ENCODE measurements at places on chromosomes 5 and 9.

- no peak for DNase-seq
Measured at GRCh38 chr9:120702075-120702474, 12.2 kb downstream of the MEGF9 start.

GRCh38 chr5:78544561-78545201 lies 103.9 kb downstream of the LHFPL2 start:
- DNase-seq = no peak

DNA sequence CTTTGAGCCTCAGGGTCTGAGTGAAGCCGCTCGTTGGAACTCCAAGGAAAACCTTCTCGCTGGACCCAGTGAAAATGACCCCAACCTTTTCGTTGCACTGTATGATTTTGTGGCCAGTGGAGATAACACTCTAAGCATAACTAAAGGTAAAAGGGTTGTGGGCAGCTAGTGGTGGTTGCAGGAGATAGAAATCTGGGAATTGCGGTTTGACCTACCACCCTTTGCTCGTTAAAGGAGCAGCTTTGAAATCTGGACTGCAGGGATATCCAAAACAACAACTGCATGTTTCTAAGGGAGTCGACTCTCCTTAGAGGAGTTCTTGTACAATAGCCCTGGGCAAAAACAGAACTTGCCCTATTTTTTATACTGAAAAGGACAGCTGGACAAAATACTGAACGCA lies 19.0 kb downstream of the ABL1 start:
- DNase-seq = no peak

DNA sequence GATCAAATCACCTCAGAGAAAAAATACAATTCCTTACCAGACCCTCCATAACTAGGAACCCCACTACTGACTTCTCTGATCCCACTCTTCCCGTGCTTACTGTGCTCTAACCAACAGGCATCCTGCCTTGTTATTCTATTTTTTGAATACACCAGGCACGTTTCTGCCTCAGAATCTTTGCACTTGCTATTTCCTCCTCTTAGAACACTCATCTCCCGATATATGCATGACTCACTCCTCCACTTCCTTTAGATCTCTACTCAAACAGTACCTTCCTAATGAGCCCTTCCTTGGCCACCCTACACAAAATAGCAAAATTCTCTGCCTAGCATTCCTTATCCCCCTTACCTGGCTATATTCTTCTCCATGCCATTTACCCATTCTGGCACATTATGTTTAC lies 43.9 kb downstream of the MAPKAP1 start:
- DNase-seq = no peak

GRCh38 chr5:173881811-173882575 lies 6.2 kb upstream of the CPEB4 start:
- no peak for DNase-seq

- no peak for DNase-seq
Measured at GRCh38 chr5:78591138-78591612, 57.4 kb downstream of the LHFPL2 start.

DNA sequence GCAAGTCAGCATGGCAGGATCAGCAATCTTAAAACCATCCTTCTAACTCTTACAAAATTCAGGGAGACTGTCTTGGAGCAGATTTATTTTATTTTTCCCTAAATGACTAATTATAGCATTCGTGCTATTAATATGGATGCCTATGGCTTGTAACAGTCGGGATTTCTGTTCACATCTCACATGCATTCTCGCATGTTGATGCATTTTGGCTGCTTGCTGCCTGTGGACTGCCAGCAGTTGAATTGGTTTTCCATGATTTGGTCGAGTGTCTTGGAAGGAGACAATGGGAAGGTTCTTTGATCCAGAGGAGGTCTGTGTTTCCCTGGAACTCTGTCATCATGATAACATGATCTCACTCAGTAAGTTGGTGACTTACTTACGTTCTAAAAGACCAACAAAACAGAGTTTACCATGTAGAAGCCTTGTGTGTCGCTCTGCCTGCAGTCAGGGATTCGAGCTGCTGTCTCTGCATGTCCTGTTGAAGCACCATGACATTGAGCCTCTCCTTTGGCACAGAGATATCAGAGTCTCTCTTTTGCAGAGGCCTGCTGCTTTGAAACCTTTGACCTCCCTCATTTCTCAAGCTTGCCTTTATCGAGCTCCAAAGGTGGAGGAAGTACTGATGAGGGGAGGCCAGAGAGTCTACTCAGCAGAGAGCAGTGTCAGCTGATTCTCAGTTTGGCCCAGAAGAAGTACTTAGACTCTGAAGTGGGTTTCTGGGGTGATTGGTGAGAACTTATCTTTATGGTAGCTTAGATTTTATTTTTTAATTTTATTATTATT lies 82.4 kb downstream of the ARHGAP26 start:
- DNase-seq = no peak

- DNase-seq = no peak
Measured at GRCh38 chr9:5453004-5453403, 2.7 kb downstream of the CD274 start.

GRCh38 chr5:135462304-135462703 lies 10.2 kb upstream of the TIFAB start:
- DNase-seq = peak; percentile 9

DNA sequence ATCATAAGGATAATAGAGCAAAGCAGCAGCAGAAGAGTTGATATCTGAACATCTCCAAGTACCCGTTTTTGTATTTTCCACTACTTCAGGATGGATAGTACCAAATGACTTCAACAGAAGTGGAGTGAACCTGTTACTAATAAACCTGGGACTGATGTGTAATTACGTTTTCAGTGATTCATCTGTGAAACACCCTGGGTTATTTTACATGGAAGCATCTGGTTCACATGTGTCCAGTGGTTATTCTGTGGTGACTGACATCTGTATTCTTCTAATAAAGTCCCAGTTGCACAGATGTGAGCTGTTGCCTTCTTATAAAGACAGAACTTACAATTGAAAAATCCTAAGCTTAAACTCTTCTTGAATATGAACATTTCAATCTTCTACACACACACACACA lies 139.7 kb upstream of the VCAN start:
- no peak for DNase-seq

DNA sequence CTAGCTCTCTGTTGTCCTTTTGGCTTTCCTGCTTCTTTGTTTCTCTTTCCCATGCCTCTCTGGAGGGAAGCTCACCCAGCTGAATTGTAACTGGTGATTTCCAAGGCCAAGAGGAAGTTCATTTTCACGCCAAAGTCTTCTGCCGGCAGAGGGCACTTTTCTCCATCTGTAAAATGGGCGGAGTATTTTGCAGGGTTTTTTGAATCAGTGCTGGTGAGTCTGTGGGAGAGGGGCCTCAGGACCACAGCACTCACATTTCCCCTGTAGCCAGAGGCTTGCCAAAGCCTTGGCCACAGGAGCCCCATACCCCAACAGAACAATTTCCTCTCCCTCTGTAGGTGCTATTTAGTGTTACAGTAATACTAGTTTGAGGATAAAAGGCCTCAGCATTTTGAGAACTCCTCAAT lies 42.3 kb upstream of the MATR3 start:
- DNase-seq = peak; percentile 23

DNA sequence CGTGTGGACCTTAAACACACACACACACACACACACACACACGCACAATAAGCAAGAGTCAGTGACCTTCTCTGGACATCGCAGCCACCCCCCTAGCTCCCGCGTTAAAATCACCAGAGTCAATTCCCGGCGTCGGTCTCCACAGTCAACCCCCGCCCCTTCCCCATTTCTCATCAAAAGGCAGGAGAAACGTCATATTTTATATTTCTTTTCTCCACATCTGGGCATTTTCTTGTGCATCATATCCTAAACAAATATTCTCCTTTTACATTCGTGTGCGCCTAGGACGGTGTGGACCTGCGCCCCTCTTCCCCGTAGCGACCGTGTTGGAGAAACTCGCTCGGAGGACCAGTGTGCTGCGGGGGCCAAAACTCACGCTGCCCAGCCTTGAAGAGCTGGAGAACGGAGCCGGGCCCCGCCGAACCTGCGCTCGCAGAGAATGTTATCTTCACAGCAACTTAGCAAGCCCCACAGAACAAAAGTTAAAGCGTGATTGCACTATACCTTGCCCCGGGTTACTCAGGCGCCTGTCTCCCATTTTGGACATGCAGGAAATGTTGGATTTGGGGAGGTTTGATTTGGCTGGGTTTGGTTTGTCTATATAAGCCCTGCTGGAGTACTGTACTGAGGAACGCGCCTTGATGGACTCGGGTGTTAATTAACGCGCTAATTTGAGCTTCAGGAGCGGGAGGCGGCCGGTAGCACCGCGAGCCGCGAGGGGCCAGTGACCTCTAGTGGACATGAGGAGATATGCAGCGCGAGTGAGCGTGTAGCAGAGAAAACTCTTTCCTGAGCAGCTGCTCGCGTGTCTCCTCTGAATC lies 192.4 kb downstream of the MEF2C start:
- peak; percentile 41 for DNase-seq

DNA sequence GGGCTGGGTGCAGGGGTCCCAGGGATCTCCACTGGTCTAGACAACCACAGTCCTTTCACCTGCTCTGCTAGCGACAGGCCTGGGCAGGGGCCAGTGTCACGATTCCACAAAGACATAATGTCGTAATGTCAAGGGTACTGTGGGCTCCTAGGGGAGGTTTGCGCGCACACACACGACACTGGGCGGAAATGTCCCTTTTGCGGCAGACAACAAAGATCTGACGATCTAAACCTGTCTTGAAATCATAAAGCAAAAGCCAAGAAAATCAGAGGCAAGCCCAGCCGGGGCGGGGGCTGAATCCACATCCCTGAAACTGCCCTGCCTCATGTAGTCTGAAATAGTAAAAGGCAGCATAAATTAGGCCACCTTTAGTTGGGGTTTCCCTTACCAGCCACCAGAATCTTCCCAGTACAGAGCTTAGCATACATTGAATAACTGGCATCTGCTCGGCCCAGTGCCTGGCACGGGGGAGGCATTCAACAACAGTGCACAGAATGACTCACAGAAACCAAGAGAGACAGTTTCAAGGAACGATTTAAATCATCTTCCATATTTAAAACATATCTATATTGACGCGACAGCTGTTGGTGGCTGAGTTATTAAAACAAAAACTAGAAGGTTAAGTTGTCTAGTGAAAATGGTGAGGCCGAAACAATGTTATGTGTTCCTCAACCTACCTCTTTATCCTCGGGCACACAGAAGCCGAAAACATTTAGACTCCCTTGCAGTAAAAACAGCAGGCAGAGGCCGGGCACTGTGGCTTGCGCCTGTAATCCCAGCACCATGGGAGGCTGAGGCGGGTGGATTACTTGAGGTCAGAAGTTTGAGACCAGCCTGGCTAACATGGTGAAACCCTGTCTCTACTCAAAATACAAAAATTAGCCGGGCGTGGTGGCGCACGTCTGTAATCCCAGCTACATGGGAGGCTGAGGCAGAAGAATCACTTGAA lies 151.0 kb downstream of the MYO10 start:
- DNase-seq = no peak

DNA sequence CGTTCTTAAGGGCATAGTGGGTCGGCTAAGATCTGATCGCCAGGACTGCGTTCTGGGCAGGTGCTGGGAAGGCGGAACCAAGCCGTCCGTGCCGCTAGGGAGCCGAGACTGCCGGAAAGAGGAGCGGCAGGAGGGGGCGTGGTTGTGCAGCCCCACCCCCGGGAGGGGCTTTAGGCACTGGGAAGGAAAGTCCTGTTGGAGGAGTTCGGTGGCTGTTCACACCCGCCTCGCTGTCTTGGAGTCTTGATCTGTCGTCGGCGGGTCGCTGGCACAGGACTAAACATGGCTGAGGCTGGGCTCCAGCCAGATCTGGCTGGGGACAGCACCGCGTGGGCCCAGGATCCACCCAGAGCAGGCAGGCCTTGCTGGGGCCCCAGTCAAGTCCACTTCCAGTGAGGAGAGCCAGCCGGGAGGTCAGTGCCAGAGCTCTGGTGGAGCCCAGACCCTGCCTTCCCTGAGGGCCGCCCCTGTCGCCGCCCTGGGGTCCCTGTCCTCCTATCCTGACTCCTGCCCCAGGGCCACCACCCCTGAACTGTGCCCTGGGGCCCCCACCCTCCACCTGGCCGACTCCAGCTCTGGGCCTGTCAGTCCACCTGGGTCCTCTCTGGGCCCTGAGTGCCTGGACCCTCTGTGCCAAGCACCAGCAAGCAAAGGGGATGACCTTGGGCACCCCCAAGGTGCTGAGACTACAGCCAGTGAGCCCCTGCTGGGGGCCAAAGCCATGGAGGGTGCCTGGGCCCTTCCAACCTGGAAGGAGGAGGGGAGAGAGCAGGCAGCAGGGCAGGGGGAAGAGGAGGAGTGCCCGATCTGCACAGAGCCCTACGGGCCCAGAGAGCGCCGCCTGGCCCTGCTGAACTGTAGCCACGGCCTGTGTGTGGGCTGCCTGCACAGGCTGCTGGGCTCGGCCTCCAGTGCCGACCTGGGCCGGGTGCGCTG lies 4.5 kb downstream of the RNF208 start:
- DNase-seq = no peak

GRCh38 chr9:120909904-120910303 lies 16.7 kb downstream of the TRAF1 start:
- peak; percentile 57 for DNase-seq
